ENCODE measurements at places on chromosomes 16 and 17.

DNA sequence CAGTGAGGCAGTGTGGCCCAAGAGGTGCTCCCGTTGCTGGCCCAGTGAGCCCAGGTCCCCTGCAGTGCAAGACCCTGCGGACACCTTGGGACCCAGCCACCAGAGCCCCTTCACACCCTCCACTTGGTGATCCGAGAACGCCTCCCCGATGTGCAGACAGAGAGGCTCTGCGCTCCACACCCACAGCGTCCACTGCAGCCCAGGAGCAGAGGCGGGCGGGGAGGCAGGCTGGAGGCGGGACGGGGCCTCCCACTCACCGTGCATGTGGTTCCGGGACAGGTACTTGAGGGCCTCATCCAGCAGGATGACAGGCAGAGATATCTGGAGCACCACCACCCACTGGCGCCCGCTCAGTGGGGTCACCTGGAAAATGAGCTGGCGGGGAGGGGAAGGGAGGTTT lies 12.1 kb upstream of the P2RX1 start:
- DNase-seq: no peak

GRCh38 chr17:16415031-16415924 lies at the start of gene TRPV2:
TSS of gene TRPV2 (plus strand) at chr17:16415571. CDS start at chr17:16417669, 2,098 bp downstream.
- DNase-seq: peak; percentile 69

- DNase-seq: no peak
These were observed 2.6 kb downstream of the GGT6 start for GRCh38 chr17:4557626-4558346.

DNA sequence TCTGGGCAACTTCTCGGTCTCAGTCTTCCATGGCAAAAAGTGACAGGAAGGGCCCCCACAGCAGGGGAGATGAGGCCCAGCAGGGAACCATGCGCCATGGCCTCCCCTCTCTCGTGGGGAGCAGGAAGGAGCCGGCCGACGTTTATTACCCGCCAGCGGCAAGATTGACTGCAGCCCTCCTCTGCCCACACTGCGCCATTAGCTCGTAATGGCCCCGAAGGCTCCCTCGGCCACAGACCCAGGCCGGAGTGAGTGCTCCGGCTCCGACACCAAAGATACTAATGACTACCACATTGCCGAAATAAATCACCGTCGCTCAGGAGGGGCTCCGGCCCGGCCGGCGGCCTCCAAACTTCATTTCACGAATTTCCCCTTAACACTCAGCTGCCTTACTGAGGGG lies 226.9 kb downstream of the C16orf78 start:
- DNase-seq: no peak

DNA sequence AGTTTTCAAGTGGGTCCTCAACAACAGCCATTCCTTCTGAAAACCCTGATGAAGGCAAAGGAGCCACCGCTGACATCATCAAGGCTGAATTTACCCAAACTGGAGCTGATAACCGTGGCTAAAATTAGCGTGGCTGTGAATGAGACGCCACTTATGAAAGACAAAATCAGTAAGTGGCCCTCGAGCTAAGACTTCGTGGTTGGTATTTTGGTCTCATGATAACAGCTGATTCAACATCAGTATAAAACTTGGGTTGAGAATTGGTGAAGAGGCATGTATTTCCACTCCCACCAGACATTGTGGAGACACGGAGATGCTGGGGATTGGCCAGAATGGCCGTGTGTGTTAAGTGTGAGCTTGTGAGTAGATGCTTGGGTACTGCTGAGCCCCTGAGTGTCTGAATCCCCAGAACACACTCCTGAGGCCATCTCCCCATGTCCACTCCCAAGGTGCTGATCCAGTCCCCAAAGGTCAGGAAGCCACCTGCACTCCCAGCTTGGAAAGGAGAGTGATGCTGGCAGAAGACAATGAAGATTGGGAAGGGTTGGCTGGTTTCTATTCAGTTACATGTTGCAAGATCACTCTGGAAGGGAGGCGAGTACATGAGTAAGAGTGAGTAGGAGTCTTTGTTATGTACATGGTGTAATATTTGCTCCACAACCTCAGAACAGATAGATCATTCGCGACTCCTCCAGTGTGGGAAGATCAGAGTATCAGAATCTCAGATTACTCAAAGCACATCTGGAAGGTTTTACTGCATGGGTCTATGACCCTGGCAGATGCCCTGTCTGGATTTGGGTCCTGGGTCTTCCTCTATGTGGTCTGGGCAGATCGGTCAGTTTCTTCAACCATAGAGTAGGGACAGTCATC lies 207.7 kb downstream of the HS3ST3A1 start:
- DNase-seq: no peak

GRCh38 chr16:53220585-53220984 lies 165.8 kb downstream of the CHD9 start:
- DNase-seq: no peak

- no peak for DNase-seq
These were observed 20.5 kb downstream of the ERCC4 start for GRCh38 chr16:13940397-13940933.

DNA sequence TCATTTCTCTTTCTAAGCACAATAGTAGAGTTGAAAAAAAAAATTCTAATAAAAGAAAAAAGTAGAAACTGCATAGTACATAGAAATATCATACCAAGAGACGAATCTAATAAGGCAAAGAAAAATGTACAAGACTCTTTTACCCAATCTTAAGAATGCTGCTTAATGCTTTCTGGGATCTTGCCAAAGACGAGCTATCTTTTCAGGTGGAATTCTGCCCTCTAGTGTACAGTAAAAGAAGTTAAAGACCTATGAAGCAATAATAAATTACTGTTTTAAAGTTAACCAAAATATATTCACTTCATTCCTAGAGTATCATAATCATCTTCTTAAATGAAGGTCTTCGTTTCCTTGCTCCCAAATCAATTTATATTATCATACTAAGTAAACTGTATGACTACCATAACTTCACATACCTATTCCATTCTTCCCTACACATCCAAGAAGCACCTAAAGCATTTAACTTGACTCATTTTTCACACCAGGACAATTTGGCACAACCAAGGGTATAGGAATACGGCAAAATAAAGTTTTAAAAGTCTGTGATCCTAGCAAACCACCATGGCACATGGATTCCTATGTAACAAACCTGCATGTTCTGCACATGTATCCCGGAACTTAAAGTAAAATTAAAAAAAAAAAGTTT lies 47.7 kb downstream of the CFDP1 start:
- no peak for DNase-seq

- DNase-seq: no peak
These were observed 15.2 kb downstream of the MED24 start for GRCh38 chr17:40038882-40039513.

DNA sequence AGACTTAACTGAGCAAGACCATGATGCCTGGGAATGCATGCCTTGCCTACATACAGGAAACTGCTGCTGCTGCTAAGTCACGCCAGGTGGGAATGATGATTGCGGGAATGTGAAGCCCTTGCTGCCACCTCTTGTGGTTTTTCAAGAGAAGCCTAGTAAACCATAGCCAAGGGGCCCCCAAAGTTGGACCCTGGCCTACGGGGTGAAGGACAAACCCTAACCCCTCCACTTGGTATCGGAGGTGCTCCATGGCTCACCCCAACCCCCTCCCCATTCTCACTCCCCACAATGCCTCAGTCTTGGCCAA lies 233.9 kb downstream of the ZNF423 start:
- no peak for DNase-seq

GRCh38 chr17:2814481-2815341 lies 18.5 kb downstream of the RAP1GAP2 start:
- no peak for DNase-seq

GRCh38 chr17:67316781-67317180 lies 49.6 kb downstream of the PSMD12 start:
- no peak for DNase-seq

DNA sequence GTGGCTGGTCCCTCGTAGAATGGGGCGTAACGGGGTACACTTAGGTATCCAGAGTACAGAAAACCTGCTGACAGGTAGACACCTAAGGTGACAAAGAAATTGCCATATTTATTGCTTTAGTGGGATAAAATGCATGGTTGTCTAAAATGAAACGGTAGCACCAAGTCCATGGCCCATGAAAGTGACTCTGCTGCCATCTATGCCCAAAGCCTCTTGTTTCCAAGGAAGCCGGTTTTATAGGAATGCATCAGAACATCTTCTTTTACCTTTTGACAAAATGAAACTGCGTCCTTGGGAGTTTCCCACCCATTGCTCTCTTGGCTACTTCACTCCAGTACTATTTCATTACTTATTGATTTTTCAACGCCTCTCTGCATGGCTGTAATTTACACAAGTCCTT lies 151.3 kb upstream of the ZFHX3 start:
- no peak for DNase-seq

- no peak for DNase-seq
These were observed 7.9 kb upstream of the RPL23 start for GRCh38 chr17:38861399-38861843.

- no peak for DNase-seq
These were observed at the start of gene SCNN1G for GRCh38 chr16:23182679-23183542. TSS of gene SCNN1G (plus strand) at chr16:23182745. CDS start at chr16:23186272, 3,527 bp downstream.

DNA sequence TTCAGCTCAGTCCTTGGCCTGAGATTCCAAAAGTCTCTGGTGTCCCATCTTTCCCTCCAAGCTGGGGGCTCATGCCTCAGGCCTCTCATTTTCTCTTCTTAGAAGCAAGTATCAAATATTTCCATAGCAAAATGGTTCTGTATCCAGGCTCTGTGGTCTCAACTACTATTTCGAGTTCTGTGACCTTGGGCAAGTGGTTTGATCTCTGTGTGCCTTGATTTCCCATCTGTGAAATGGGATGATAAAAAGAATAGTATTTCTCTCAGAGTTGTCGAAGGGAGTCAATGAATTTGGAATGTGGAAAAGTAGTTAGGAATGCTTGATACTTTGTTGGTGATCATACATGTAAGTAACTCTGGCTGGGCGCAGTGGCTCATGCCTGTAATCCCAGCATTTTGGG lies 6.4 kb downstream of the SYT17 start:
- DNase-seq: no peak

- DNase-seq: no peak
These were observed 27.4 kb downstream of the TMEM11 start for GRCh38 chr17:21186399-21187187.

DNA sequence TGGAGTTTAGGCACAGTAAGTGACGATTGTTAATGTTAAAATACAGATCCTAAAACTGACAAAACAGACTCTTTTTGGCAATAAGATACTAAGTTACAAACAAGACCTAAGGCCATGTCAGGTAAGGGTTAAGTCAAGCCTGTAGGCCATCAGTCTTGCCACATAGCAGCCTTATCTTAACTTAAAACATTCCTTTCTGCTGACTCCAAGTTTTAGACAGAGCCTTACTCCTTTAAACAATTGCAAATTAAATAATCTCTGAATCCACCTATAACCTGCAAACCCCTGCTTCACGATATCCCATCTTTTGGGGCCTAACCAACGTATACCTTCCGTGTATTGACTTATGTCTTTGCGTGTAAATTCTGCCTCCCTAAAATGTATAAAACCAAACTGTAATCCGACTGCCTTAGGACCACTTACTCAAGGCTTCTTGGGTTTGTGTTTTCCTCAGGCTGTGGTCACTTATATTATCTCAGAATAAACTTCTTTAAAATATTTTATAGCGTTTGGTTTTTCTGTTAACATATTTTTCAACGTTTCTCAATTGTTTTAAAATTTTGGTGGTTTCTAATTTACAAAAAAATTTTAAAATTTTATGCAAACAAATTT lies 64.4 kb downstream of the EFCAB5 start:
- DNase-seq: no peak

GRCh38 chr16:85354686-85355514 lies 242.6 kb upstream of the CIBAR2 start:
- no peak for DNase-seq

- no peak for DNase-seq
These were observed 5.3 kb upstream of the NOD2 start for GRCh38 chr16:50688083-50688482.

GRCh38 chr17:1916316-1916715 lies 86.5 kb downstream of the RPA1 start:
- no peak for DNase-seq

DNA sequence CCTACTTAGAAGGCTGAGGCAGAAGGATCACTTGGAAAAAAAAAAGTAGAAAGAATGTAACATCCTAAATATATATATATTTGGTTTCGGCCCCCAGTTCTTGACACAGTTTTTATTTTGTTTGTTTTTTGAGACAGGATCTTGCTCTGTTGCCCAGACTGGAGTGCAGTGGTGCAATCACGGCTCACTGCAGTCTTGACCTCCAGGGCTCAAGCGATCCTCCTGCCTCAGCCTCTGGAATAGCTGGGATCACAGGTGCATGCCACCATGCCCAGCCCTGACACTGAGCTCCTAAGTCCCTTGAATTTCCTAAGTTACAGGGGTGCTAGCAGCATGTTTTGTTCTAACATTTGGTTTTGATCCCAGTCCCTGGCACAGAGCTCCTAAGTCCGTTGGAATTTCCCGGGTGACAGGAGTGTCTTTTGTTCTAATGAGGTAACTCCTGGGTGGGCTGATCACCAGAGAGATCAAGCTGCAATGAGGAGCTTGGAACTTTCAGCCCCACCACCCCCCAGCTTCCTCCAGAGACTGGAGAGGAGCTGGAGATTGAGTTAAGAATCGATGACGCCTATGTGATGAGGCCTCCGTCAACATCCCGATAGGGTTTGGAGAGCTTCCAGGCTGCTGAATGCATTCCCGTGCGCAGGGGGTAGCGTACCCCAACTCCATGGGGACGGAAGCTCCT lies 20.0 kb downstream of the MXRA7 start:
- no peak for DNase-seq
